ENCODE measurements at places on chromosomes 3 and 15. TPM values are rescaled to one million over a fixed set of nuclear protein-coding genes. Genes with fewer than 3 reads are reported as not detected.

The ZCWPW2 gene
- 1.1 TPM for polyA plus RNA-seq

The ST6GAL1 gene
- polyA plus RNA-seq, result 69.9 TPM

The P3H2 gene
- polyA plus RNA-seq, result 1.1 TPM

The GPD1L gene
- 120 TPM for polyA plus RNA-seq

The DBR1 gene
- 3.2 TPM for polyA plus RNA-seq

The PLA1A gene
- 2.6 TPM for polyA plus RNA-seq

The TM4SF1 gene
- polyA plus RNA-seq, result 117 TPM

The VGLL3 gene
- polyA plus RNA-seq, result 0.65 TPM

The GALNT15 gene
- 12.0 TPM for polyA plus RNA-seq

The SCAMP5 gene
- polyA plus RNA-seq, result 0.91 TPM

The ANKUB1 gene
- not detected for polyA plus RNA-seq

The KIF9 gene
- 19.2 TPM for polyA plus RNA-seq

The GNB4 gene
- polyA plus RNA-seq, result 6.1 TPM

The FILIP1L gene
- polyA plus RNA-seq, result 77.3 TPM

The LRTM1 gene
- polyA plus RNA-seq, result not detected

The SLC6A1 gene
- polyA plus RNA-seq, result 1.6 TPM

The KBTBD13 gene
- polyA plus RNA-seq, result 0.78 TPM

The CCDC33 gene
- polyA plus RNA-seq, result 0.08 TPM

The CD200 gene
- 0.94 TPM for polyA plus RNA-seq

The CA12 gene
- polyA plus RNA-seq, result 0.04 TPM

The CPNE9 gene
- polyA plus RNA-seq, result 0.04 TPM

The ASB14 gene
- polyA plus RNA-seq, result 3.6 TPM

The PGBD4 gene
- polyA plus RNA-seq, result 0.86 TPM

The ZIC1 gene
- not detected for polyA plus RNA-seq

The TMPRSS7 gene
- not detected for polyA plus RNA-seq

The RHOA gene
- polyA plus RNA-seq, result 406 TPM

The GOLGA8K gene
- 0.30 TPM for polyA plus RNA-seq

The HMG20A gene
- 16.1 TPM for polyA plus RNA-seq

The FEM1B gene
- polyA plus RNA-seq, result 9.3 TPM

The LRRN1 gene
- 0.07 TPM for polyA plus RNA-seq

The SGO1 gene
- polyA plus RNA-seq, result not detected

The TUSC7 gene
- polyA plus RNA-seq, result not detected
